CD4-positive, alpha-beta T cell treated with Interleukin-6 for 4 hours (primary cell): ENCODE measurements at places on chromosomes 5 and 9.

DNA sequence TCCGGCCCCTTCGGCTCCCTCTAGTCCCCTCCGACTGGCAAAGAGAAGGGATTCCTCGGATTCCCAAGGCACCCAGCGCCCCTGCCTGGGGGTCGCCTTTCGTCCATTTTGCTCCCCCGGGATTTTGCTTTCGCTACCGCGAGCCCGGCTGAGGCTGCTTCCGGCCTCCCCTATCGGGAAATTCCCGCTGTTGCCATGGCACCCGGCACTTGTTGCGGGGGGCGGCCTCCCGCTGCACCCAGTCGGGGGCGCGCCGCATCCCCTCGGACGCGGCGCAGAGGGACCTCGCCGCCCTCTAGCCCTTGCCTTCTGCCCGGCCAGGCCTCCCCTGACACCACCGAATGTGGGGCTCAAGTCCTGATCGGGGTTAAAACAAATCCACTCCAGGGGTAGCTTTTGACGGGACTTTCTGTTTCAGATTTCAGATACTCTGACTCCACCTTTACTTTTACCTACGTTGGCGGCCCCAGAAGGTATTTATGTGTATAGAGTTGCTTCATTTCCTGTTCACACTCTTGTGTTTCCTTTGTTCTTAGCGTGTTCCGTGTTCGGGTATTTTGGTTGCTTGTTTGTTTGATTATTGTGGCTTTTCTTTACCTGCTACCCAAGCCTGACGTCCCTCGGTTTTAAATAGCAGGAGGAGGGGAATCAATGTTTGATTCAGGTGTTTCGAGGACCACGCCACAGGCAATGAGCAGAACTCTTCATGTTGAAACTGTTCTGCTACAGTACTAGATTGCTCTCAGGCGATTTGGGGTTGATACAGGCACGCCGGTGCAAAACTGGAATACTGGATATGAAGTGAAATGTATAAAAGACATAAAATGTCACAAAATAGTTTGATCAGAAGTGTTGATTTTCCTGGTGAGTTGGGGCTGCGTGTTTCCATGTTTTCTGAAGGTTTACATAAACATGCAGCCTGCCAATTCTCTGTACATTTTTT, 1.5 kb downstream of the PARP8 start:
- peak; percentile 84 for DNase-seq

DNA sequence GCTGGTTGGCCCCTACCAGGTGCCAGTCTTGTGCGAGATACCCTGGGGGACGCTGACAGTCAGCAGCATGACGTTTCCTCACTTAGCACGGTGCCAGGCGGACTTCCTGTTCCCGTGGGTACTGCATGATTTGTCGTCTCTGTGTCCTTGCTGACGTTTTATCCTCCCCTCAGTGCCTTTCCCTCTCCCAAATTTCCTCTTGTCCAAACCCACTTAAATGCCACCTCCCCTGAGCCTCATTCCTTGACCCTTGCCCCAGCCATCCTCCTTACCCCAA, 60.6 kb upstream of the SAP30L start:
- DNase-seq, result peak; percentile 7

GRCh38 chr5:164336276-164336675, 830.9 kb downstream of the MAT2B start:
- no peak for DNase-seq

DNA sequence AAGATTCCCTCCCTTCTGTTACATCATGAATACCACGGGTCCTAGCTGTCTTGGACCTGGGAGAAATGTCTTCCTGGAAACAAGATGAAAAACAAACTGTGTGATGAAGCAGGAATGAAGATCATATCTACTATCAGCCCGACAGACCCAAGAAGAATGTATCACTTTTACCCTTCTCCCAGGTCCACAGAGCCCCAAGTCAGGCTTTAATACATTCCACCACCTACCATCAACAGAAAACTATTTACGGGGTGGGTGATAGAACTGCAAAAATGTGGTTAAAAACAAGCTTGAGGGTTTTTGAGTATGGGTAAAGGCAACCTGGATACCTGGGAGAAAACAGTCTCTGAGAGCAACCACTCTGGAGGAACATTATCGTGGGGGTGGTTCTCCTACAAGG, 327.0 kb downstream of the TRIM32 start:
- no peak for DNase-seq

- DNase-seq, result no peak
These were observed 3.3 kb upstream of the BRD3 start for GRCh38 chr9:134071149-134071548.

DNA sequence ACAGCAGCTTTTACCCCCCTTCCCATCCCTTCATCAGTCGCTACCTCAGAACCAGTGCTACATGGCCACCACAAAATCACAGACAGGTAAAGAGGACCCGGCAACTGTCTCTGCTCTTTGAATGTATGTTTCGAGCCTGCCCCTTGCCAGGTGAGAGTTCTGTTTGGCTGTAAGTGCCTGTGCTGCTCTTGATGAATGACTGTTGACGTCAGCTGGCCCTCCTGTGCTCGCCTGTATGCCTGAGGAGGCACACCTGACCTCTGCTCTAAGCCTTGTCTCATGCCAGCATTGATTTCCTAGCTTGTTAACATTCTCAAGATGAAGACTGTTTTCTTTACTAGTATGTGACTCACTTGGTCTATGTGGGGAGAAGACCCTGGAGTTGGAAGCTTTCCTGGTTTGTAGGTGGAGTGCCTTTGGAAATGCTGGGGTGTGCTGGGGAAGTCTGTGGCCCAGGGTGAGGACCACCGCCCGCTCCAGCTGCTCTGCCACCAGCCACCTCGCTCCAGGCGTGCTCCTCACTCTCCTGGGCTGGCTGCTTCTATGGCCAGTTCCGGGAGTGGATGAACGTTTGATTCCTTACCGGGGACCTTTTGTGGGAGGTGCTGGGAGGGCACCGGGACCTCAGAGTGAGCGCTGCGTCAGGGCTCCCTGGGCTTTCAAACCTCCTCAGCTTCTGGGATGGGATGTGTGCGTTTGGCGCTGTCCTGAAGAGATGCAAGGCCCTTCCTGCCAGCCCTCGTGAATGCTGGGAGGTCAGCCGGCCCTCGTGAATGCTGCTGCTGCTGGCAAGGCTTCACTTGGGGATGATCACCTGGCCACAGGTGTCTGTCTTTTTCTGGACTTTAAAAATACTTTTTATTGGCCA, 109.9 kb downstream of the EHMT1 start:
- DNase-seq, result no peak

- peak; percentile 40 for DNase-seq
These were observed 577 bp downstream of the AP3S1 start for GRCh38 chr5:115842089-115842935.

DNA sequence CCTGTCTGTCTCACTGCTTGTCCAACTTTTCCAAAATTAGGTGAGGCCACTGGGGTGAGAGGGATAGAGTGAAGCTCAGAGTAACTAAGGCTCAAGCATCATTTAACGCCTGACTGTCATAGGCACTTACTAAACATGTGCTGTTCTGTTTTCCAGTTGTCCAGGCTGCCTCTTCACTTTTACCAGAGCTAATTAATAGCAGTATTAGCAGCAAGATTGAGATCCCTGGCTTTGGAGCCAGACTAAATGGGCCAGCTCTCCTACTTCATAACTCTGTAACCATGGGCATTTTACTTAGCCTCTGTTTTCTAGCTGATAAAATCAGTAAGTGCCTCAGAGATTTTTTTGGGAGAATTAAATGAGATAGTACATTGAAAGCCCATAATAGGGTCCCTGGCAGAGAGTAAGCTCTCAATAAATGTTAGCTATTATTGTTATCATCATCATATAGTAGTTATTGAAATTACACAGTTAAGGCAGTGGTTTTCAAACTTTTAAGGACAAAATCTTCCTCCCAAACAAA, 146.2 kb upstream of the LHFPL2 start:
- DNase-seq, result no peak

DNA sequence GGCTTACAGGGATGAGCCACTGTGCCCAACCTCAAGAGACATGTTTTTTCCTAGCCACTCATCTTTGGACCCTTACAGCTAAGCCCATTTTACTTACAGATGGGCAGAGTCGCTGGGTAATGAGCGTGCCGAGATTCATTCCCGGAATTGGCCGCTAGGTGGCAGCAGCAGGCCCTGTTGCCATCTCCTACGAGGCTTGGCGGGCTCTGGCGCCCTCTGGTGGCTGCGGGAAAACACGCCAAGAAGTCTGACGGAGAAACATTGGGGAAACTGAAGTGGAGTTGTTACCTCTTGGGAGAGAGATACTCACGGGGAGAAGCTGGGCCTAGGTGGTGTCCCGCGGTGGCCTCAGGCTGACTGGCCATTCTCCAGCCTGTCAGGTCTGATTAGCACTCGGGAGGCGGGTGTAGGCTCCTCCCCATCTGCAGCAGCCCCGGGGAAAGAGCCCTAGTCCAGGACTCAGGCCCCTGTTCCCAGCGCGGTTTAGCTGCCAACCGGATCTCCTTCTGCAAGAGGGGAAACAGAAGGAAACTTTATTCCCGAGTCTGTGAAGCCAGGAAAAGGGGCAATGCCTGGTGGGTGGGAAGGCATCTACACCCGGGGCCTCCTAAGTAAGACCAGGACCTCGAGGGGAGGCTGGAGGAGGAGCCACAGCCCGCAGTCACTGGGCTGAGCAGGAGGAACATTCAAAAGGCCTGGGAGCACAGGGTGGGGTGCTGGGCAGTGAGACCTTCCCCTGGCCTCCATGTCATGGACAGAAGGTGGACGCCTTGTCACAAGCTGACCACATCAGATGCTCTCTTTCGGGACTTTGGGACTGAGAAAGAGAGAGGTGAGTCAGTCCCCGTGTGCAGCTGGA, 9.7 kb downstream of the PTGES2 start:
- peak; percentile 98 for DNase-seq

- no peak for DNase-seq
These were observed 651.6 kb downstream of the HTR1A start for GRCh38 chr5:63310644-63311043.

DNA sequence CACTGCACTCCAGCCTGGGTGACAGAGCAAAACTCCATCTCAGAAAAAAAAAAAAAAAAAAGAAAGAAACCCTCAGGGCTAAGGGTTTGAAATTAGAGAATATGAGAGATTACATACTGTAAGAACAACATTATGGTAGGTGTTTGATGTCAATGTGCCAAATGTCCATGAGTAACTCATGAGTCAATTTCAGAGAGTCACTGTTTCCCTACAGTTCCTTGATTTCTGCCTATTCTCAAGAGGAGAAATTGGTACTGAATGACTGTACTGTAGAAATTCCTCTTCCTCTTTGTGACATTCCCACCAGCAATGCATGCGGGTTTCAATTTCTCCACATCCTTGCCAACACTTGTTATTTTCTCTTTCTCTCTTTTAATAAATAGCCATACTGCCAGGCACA, 35.2 kb downstream of the MARVELD2 start:
- no peak for DNase-seq

DNA sequence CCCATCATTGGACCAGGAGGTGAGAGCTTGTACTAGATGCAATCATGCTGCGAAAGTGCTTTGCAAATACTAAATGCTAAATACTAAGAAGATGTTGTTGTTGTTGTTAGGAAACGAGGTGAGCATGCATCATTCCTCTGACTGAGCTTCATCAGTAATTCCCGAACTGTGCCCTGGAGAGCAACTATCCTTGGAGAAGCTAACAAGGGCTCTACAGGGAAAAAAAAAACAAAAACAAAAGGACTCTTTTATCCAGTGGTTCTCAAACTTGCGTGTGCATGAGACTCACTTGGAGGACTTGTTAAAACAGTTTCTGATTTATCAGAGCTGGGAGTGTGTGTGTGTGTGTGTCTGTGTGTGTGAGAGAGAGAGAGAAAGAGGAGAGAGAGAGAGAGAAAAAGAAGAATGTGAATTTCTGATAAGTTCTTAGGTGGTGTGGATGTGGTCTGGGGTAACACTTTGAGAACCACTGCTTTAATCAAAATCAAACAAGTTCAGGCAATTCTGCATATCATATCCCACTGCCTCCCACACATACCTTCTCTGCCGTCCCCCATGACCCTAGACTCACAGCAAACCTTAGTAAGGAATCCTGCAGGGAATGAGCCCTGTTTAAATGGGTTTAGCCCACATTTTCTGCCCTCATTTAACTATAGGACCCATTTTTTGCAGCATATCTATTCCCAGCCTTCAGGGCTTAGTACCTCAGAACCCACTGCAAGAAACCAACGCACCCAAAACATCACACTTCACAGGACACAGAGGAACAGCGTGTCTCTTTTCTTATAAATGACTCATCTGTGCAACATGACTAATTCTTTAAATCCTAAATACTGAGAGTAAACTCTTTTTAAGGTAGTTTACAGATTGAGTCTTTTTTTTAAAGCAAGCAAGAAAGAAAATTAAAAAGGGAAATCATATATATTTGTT, 48.9 kb downstream of the PDE6A start:
- DNase-seq, result no peak

DNA sequence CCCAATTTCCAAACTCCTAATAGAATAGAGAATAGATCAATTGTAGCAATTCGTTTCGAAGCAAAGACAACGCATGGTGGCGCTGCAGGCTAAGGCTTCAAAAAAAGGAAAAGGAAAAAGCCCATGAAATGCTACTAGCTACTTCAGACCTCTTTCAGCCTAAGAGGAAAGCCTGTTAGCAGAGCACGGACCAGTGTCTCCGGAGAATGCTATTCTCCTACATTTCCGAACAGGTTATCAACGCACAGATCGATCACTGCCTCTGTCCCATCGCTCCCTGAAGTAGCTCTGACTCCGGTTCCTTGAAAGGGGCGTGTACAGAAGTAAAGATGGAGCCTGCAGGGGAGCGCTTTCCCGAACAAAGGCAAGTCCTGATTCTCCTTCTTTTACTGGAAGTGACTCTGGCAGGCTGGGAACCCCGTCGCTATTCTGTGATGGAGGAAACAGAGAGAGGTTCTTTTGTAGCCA, at the start of gene PCDHB15:
PCDHB15 (plus strand) TSS at position 146 of the 468 bp plus-strand sequence; CDS start at position 330, 184 bp downstream.
- DNase-seq, result peak; percentile 14

GRCh38 chr5:58775701-58776262, 192.9 kb downstream of the RAB3C start:
- DNase-seq, result no peak

DNA sequence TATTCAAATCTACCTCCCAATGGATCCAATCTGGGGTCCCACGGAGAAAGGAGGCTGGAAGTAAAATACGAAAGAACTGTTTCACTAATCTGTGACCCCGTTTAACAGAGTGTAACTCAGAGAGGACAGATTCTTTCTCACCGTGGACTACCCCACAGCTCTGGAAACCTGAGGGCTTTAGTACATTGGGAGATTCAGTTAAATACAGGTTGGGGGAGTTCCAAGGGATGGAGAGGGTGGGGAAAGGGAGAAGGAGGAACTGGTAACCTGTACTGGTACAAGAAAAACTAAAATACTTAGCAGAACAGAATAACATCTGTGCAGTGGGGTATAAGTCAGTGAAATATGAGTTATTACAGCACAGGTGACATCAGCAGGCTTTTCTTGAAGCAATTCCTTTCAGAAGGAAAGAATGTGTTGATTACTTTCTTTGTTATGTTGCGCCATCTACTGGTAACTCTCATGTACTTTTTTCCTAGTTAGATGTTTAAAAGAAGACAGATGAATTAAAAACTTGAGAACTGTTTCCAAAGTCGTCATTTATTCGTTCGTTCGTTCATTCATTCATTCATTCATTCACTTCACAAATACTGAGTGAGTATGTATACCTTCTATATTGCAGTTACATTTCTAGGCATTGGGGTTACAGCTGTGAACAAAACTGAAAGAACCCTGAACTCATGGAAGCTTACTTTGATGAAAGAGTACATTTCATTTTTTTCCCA, 30.0 kb upstream of the STOM start:
- no peak for DNase-seq
